ENCODE measurements at places on chromosomes 5 and 9.

DNA sequence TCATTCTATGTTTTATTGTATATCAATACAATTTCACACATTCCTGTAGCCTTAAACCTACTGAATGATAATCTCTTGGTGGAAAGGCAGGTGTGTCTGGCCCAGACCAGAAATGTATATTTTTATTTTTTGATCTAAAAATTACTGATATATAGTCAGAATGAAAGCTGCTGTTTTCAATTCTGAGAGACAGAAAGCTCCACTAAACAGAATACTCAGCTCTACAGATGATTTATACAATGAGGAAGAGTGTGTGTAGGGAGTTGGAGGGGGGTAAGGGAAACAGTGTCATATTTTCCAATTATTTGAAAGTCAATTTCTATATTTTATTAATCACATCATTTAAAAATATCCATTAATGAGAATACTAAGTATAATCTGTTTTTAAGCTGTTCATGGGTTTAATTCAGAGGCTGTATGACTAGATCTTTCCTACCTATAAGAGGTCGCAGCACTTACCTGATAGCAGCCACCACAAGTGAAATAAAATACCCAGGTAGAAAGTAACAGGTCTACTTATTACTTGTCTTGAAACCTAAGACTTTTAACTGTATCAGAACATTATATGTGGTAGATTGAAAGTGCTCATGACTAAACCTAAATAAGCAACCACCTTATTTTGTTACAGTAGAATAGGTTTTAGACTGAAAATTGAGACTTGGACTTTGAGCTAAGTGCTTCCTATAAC, 183.4 kb downstream of the TMC1 start:
- DNase-seq, result no peak

DNA sequence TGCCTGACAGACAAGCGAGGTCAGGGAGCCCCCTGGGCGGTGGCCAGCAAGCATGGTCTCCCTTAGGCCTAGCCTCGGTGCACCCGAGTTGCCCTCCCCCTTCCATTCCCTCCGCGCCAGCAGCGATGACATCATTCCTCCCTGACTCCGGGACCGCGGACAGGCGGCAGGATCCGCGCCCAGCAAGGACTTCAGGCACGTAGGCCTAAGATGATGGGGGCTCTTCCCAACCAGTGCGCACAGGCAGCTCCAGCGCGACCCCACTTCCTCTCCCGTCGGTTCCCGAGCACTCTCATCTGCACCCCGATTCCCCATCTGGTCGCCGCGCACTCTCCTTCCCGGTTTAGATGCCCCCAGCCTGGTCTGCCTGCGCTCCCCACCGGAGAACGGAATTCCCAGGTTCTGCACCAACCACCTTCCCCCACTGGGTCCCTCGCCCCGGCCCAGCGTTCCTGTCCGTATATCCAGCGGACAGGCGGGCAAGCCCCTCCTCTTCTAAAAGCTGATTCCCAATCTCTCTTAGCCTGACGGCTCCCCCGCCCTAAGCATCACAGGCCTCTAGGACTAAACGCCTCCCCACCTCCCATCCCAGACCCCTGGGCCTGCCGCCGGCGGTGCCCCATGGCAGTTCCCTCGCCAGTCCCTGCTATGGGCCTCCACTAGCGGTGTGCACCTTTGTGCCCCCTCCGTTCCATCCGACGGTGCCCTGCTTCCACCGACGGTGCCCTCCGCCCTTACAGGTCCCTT, 931 bp downstream of the FAM219A start:
- DNase-seq, result peak; percentile 83

DNA sequence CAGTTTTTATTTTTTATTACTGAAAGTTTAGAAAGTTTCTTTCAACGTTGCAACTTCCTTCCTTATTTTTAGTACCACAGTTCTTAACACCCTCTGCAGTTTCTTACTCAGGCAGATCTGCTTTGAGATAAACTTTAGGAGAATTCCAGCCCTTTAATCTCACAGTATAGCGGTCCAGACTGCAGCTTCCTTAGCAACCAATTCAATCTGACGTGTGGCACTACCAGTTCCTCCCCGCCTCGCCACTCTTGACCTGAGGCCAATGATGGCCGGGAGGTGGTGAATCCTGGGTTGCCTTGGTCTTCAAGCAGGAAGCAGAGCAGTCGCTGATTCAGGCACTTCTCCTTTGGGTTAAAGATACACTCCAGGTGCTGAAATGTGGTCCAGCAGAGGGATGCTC, 334.3 kb upstream of the TRPC7 start:
- no peak for DNase-seq

DNA sequence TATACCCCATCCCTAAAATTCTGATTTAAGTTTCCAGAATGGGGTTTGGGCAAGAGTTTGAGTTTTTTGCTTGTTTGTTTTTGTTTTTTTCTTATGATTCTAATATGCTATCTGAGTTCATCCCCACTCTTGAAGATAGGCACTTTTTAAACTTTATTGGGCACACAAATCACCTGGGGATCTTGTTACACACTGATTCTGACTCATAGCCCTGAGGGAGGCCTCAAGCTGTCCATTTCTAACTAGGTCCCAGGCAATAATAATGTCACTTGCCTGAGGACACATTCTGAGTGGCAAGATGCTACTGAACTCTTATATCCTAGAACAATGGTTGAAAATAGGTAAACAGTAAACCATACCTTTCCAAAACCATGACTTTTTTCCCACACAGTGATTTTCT, 22.8 kb upstream of the ABLIM3 start:
- DNase-seq, result no peak

DNA sequence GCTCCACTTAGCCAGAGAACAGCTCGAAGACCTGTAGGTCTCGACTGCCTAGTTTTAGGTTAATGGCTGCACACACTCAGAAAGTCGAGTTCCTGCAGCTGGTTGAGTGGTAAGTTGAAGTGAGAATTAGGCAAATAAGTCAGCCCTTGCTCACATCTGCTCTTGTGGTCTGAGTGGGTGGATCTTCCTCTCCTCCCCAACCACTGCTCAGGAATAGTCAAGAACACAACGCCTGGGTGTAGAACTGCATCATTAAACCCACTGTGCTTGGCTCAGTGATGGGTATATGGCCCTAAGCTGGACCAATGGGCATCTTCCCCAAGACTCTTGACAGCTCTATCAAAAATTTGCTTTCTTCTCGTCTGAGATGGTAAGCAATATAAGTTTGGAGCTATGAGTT, 20.9 kb upstream of the ADAM19 start:
- DNase-seq, result no peak

GRCh38 chr5:81717860-81718259, 33.0 kb downstream of the SSBP2 start:
- no peak for DNase-seq

- no peak for DNase-seq
Observed at GRCh38 chr5:139551191-139551889, 9.8 kb upstream of the UBE2D2 start.

DNA sequence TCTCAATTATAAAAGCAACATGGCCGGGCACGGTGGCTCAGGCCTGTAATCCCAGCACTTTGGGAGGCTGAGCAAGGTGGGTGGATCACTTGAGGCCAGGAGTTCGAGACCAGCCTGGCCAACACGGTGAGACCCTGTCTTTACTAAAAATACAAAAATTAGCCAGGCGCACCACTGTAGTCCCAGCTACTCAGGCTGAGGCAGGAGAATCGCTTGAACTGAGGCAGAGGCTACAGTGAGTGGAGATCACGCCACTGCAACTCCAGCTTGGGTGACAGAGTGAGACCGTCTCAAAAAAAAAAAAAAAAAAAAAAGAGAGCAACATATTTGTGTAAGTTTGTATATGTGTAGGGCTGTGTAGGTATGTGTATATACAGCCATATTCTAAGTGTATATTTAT, 7.5 kb downstream of the RPS6 start:
- no peak for DNase-seq

DNA sequence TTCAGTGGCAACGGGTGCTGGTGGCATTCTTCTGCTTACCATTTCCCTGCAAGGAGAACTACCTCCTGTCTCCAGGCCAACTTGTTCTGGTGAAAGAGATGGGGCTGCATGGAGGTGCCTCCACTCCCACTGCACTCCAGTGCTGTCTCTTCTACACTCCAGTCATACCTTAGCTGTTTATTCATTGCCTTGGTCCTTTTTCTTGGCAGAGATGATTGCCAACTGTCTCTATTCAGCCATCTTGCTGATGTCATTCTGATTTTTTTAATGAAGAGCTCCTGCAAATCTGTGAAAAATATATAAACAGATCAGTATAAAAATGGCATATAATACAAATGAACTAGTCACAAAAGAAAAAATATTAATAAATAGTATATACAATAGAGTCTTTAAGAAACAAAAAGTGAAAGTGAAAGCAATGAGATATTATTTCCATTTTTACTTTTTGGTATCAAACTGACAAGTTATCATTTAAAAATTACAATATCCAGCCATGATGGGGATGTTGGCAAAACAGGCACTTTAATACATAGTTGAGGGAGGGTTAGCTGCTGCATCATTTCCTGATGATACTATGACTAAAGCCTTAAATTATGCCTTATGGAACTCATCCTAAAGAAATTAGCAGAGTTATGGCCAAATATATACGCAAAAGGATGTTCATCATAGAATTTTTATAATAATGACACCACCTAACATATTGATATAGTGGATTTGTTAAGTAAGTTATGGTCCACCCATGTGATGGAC, 109.4 kb downstream of the CARTPT start:
- no peak for DNase-seq

DNA sequence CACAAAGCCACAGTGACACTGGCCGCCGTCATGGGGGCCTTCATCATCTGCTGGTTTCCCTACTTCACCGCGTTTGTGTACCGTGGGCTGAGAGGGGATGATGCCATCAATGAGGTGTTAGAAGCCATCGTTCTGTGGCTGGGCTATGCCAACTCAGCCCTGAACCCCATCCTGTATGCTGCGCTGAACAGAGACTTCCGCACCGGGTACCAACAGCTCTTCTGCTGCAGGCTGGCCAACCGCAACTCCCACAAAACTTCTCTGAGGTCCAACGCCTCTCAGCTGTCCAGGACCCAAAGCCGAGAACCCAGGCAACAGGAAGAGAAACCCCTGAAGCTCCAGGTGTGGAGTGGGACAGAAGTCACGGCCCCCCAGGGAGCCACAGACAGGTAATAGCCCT, 26.1 kb downstream of the HRH2 start:
- no peak for DNase-seq

DNA sequence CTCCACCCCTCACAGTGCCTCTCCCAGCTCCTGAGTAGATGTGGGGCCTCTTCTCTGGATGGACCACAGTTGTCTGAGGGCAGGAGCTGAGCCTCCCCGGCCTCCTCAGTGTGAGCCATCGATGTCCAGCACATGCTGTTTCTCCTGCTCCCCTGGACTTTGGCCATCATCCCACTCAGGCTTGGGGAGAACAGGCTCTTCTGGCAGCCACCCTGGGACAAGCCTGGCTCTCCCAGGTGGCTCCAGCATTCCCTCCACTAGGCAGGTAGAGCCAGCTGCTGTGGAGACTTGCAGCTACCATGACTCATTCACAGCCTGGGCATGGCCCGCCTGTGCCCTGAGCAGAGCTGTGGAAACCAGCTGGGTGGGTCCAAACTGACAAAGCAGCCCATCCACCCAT, 77.0 kb downstream of the CSNK1A1 start:
- no peak for DNase-seq

GRCh38 chr9:70802206-70802605, 319.2 kb downstream of the TRPM3 start:
- no peak for DNase-seq

- no peak for DNase-seq
Observed at GRCh38 chr5:77498952-77499351, 6.8 kb upstream of the WDR41 start.

DNA sequence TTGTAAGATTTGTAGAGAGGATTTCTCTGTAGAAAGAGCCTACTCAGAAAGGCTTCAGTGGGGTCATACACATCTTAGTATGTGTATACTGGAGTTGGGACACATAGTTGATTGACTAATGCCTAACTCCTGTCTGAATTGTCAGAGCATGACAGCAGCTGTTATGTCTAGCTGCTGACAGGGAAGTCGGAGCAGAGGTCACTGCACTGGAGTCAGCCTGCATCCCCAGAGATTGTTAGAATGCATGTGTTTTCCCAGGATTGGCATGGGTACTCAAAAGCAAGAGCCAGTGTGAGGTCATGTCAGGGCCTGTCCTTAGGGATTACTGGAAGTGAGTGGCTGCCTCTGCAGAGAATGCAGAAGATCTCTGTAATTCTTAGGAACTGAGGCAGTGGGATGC, 82.7 kb downstream of the ITGA1 start:
- DNase-seq, result peak; percentile 86

DNA sequence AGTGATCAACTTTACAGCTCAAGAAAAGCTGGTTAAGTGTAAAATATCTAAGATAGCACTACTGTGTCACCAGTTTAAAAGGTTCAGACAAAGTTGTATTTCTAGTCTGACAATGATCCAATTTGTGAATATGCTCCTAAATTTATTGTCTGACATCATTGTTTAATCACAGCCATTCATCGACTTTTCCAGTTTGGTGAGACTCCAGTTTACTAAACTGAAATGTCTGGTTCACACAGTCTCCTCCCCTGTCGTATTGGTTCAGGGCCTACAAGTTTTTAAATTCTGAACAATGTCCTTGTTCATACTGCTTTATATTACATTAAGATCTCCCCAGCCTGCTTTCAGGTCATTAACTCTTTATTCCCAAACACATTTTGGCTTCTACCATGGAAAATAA, 161.4 kb downstream of the CHSY3 start:
- no peak for DNase-seq

DNA sequence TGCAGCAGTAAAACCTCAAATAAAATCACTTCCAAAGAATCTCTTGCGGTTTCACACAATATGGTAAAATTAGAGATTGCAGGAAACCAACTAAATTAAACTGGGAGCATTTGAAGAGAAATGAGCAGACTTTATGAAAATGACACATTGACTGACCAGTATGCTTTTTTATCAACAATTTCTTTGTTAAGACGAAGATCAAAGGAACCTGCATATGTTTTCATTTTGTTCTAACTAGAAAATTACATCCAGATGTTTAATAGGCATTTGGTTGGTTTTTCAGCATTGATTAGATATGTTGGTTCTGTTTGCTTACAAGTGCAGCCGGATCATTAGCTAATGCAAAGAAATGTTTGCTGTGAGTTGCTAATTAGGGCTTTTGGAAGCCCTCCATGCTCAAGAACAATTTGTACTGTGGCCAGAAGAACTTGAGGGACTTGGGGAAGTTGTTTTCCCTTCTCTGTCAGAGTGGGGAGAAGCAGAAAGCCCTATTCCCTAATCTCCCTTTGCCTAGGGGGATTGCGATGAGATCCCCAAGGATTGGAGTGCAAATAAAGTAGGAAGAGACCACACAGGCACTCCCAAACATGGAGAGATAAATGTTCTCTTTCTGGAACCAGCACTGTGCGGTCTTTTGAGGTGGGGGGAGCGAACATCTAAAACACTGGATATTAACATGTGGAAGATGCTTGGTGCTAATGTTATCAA, 4.5 kb upstream of the TLE1 start:
- DNase-seq, result no peak

DNA sequence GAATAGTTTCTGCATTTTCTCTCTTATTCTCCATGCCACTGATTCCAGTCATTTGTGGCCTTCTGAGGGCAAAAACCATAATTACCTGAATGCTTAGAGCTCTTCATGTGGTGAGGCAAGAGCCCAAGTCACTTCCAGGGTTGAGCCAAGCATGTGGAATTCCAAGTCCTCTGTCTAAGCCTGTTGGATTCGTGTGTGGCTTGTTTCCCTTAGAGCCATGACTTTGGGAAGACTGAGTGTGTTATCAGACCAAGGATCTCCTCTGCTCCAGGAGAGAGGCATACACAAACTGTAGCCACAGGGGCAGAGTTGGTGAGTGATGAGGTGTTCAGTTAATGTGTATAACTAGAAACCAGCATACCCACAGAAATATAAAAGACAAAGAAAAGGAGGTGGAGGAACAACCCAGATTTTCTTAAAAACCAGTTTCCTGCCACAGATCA, 27.1 kb downstream of the SLC22A5 start:
- DNase-seq, result no peak

- no peak for DNase-seq
Observed at GRCh38 chr9:88403340-88403739, 15.1 kb downstream of the SPIN1 start.
